SW 1271 (cell line): ENCODE measurements at places on chromosomes 11 and 22.

GRCh38 chr11:33089776-33090175, 50.4 kb downstream of the TCP11L1 start:
- no peak for DNase-seq

DNA sequence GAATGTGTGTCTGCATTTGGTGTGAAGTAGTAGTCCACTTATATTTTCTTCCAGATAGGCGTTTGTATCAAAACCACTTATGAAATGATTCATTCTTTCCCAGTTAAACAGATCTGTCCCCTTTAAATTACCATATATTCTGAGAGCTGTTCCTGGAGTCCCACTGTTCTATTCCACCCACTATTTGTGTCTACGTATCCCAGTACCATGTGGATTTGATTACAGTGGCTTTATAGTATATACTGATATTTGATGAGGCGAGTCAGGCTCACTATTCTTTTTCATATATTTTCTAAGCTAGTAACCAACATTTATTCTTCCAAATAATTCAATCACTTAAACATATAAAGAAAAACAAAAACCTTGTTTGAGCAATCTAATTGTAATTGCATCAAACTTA, 81.9 kb upstream of the RASSF10 start:
- DNase-seq: no peak

GRCh38 chr11:59222464-59223060, 9.8 kb upstream of the MPEG1 start:
- DNase-seq: no peak

GRCh38 chr11:116386118-116386699, 386.6 kb downstream of the BUD13 start:
- no peak for DNase-seq

DNA sequence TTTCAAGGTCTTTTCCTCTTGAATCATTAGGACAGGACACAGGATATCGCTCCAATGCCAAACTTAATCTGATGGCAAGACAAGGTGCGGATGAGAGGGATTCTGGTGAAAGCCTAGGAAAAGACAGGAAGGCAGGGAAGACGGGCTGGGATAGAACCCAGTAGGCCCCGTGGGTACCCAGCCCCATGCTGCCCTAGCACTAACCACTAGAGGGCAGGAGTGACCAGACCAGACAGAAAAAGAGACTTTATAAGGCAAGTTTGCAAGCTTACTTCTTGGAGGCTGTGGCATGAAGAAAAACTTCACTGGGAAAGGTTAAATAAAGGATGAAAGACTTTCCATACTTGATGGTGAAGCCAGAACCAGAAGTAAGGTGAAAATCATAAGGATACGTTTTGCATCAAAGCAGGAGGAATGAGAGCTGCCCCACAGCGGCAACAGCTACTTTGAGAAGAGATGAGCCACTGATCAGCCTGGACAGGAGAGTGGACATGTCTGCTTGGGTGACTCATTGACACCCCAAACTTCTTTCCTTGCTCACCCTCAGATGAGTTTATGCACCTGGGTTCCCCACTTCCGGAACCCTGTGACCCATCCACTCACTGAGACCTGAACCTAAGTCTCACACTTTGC, 39.8 kb downstream of the SYN3 start:
- DNase-seq: no peak

DNA sequence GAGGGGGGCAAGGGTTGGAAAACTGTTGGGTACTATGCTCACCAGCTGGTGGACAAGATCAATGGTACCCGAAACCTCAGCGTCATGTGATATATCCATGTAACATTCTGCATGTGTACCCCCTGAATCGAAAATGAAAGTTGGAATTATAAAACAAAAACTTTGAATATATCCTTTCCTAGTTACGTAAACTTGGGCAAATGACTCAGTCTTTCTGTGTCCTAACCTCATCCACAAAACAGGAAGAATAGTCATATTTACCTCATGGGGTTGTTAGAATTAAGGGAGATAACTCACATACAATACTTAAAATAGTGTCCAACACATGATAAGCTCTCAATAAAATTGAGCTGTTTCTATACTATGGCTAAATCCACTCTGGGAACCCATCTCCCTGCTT, 620.1 kb upstream of the KIRREL3 start:
- no peak for DNase-seq

DNA sequence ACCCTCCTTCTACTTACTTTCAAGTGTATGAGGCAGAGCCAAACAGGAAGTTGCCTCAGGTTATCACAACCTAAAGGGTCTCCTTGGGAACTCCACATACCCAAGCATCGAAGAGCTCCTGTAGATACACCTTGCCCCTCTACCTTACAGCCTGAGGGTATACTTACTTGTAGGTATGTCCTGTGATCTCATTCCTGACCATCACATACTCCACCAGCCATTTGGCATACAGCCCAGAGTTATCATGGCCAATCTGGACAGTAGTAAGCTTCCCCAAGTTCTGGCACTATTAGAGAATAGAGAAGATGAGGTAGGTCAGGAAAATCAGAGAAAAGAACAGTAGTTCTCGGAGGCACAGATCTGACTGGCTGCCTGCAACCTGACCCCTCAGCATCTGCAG, 53.4 kb upstream of the SCUBE2 start:
- DNase-seq: no peak

DNA sequence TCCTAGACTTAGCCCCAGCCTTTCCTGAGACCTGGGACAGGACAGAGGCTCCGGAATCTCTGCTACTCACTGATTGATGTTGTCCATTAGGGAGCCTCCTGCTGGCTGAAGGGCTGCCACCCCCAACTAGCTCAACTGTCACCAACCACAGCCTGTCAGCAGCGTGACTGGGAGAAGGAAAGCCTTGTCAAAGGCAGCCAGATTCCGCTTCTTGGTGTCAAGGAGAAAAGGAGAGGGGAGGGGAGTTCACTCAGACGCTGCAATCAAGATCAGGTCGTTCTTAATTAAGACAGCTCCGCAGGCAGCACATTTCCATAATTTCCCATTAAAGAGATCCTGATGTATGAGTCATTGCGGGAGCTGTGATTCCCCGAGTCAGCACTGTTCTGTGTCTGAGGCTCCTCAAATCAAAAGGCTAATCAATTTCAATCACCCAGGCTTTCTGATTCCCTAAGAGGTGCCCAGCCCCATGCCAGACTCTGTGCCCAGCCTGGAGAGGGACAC, 152.8 kb upstream of the ZBED5 start:
- DNase-seq: no peak

DNA sequence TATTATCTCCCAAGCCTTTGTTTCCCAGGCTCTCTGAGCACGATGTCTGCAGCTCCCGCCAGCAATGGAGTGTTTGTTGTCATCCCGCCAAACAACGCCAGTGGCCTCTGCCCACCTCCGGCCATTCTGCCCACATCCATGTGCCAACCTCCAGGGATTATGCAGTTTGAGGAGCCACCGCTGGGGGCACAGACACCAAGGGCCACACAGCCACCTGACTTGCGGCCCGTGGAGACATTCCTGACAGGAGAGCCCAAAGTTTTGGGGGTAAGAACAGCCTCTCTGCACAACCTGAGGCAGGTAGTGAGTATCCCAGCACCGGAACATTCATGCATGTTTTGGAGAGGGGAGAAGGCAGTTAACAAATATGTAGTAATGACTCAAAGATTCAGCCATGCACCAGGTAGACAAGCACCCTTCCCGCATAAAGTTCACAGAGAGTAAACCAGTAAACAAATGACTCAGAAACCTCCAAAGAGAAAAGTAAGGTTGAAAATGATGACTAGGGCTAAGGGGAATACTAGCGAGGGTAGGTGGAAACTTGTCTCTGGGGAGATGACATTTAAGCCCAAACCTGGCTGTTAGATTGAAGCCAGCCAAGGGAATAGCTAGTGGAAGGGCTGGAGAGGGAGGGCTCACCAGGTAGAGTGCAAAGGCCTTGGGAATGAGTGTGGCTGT, 7.2 kb downstream of the MS4A15 start:
- no peak for DNase-seq

GRCh38 chr11:43992183-43992582, 49.7 kb downstream of the C11orf96 start:
- DNase-seq: no peak

DNA sequence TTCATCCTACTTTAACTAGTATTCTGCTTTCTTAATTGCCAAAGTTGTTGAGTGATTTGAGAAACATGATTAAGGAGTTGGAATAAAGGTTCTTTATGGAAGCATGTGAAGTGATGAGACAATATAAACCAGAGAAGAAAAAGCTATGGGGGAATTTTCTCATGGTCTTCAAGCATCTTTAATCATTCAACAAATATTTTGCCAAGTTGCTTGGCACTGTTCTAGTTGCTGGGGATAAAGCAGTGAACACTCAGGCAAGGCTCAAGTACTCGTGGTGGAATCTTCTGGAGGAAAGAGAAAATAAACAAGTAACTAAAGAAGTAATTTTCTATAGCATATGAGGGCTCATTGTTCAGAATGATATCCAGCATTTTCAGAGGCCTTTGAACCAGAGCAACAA, 9.2 kb upstream of the PIWIL4 start:
- DNase-seq: no peak

DNA sequence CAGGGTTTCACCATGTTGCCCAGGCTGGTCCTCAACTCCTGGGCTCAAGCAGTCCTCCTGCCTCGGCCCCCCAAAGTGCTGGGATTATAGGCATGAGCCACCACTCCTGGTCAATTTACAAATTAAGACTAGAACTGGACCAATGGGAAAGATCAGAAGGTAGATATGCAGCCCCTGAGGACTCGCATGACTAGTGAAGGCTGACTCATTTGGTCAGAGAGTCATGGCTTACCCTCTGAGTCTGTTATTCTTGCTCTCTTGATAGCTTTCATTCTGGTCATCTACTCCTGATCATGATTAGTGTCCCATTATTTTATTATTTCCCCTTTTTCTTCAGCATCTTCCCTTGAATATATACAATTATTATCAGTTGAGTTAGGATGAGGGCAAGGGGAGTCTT, 2.7 kb upstream of the LDHAL6A start:
- no peak for DNase-seq

- no peak for DNase-seq
Measured at GRCh38 chr22:33049119-33049729, 9.0 kb downstream of the SYN3 start.

DNA sequence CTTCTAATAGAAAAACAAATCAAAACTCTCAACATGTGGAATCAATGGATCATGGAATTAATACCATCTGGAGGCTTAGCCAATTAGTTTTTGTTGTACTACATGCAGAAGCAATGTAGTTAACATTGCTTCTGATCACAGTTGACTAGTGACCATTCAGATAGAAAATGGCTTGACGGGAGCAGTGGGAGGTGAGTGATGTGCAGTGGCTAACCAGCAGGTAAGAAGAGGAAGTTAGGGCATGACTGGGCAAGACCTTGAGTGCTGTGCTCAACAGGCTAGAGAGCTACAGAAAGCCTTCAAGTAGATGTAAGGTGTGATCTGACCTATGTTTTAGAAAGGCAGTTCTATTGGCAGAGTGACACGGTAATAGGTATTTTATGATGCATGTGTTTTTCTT, 60.7 kb upstream of the ALKBH3 start:
- no peak for DNase-seq
